LHCN-M2 (cell line): ENCODE measurements at places on chromosomes 3 and 15. TPM values are rescaled to one million over a fixed set of nuclear protein-coding genes. Genes with fewer than 3 reads are reported as not detected.

Gene SPTSSB
- total RNA-seq, result not detected in 2 replicates

Gene PAK2
- total RNA-seq, result 37.8 and 45.8 TPM in 2 replicates

Gene TNFAIP8L3
- 141 and 162 TPM in 2 replicates for total RNA-seq

Gene NR1I2
- not detected in 2 replicates for total RNA-seq

Gene GOLGA8J
- not detected in 2 replicates for total RNA-seq

Gene GOLGA8T
- total RNA-seq, result not detected in 2 replicates

Gene CLEC3B
- 0.38 and 0.40 TPM in 2 replicates for total RNA-seq

Gene PLS1
- 0.45 and 1.1 TPM in 2 replicates for total RNA-seq

Gene FETUB
- 0.06 TPM in 1 of 2 replicates, not detected in the other for total RNA-seq

Gene SOX14
- not detected in 2 replicates for total RNA-seq

Gene NR2E3
- 0.06 TPM in 1 of 2 replicates, not detected in the other for total RNA-seq

Gene B4GALT4
- total RNA-seq, result 22.7 and 25.3 TPM in 2 replicates

Gene C3orf20
- total RNA-seq, result not detected in 2 replicates

Gene GOLGA8O
- total RNA-seq, result 0.51 and 0.80 TPM in 2 replicates

Gene STAC
- total RNA-seq, result 0.26 and 0.52 TPM in 2 replicates

Gene GSK3B
- 43.3 and 46.5 TPM in 2 replicates for total RNA-seq

Gene UROC1
- total RNA-seq, result not detected in 2 replicates
